ENCODE measurements at places on chromosomes 16 and 17. TPM values are rescaled to one million over a fixed set of nuclear protein-coding genes. Genes with fewer than 3 reads are reported as not detected.

DNA sequence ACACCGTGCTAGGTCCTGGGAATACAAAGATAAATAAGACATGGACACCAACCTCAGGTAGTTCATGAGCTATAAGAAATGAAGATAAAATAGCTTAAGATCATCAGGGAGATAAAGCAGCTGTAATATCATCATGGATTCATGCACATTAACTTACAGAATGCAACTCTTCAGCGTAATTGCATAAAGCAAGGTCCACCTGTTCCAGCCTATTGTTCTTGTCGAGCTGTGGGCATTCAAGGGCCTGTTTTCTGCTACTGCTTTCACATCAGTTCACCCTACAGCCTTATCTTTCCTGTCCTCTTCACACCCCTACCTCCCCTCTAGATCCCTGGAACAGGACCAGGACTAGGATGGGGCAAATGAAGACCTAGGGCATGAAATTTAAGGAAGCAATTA is 133.9 kb downstream of the SPACA3 start:
- DNase-seq, result no peak

DNA sequence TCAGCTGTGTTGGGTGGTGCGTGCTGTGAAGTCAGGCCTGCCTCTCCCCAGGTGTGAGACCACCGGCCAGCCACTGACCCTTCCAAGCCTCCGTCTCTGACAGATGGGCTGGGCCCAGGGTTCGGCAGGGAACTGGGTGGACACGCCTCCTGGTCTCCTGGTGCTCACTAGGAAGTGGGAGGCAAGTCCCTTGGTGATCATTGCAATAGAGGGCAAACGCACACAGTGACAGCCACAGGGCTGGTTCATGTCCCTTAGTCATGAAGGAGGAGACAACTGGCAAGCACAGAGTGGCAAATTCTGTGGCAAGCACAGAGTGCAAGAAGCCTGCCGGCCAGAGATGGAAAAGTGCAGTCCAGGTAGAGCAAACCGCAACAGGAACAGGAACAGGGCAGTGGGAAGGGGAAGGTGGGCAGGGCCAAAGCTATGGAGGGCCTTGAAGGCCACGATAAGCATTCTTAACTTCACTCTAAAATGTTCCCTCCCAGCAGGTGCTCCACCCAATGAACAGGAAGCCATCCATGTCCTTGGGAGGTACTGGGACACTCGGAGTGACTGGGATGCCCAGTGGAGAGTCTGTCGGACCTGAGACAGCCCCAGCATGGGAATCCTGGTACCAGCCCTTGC is 21.9 kb downstream of the USP7 start:
- no peak for DNase-seq

GRCh38 chr17:47804461-47804860 is 17.1 kb downstream of the OSBPL7 start:
- no peak for DNase-seq

GRCh38 chr16:87707097-87707496 is 58.7 kb downstream of the KLHDC4 start:
- no peak for DNase-seq

GRCh38 chr16:67883872-67884261 is 818 bp upstream of the NRN1L start:
- peak; percentile 55 for DNase-seq

- peak; percentile 85 for DNase-seq
Observed at GRCh38 chr16:381789-382717, at the start of gene PGAP6. Gene PGAP6, minus strand, starts transcription at chr16:381978. Its CDS starts 157 bp downstream, at chr16:381821.

GRCh38 chr17:43992641-43993040 is 11.8 kb upstream of the NAGS start:
- DNase-seq, result no peak

- DNase-seq, result no peak
Observed at GRCh38 chr16:6726621-6727020, 606.0 kb upstream of the RBFOX1 start.

DNA sequence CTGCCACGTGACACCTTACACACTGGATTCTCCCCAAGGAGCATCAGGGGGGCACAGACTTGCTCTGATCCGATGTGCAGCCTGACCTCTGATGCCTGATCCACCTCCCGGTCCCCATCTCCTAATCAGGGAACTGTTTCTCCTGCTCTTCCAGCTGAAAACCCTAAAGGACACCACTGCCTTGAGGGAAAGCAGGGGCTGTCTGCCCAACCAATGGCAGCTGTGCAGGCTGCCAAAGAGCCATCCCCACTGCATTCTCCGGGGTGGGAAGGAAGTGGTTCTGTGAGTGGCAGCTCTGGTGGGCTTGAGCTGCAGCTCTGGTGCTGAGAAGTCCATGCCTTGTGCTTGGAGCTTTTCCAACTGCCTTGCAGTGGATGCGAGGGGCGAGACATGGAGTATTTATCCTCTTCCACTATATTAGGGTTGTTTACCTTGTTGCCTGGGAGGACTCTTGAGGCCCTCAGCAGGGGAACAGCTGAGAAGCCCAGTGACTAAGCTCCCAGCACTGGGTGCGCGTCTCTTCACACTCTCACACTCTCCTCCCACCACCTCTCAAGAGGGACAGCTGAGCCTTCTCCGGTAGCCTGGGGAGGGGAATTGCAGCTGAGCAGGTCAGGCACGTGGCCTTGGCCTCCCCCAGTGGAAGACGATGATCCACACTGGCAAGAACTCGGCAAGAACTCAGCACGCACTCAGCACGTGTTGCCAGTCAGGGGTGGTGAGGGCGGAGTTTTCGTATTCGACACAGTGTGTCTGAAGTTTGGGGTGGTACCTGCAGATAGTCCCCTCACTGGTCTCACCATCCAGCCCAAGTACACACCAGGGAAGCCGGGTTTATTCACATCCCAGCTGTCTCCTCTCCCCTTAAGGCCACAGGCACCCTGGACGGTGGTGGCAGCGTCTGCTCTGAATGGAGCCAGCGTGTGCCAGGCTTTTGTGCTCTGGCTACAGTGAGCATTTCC is 21.1 kb upstream of the SPATA32 start:
- DNase-seq, result no peak

- DNase-seq, result peak; percentile 75
Observed at GRCh38 chr16:50153596-50154419, 702 bp downstream of the TENT4B start.

- DNase-seq, result no peak
Observed at GRCh38 chr17:75125984-75126383, 5.6 kb downstream of the NT5C start.

DNA sequence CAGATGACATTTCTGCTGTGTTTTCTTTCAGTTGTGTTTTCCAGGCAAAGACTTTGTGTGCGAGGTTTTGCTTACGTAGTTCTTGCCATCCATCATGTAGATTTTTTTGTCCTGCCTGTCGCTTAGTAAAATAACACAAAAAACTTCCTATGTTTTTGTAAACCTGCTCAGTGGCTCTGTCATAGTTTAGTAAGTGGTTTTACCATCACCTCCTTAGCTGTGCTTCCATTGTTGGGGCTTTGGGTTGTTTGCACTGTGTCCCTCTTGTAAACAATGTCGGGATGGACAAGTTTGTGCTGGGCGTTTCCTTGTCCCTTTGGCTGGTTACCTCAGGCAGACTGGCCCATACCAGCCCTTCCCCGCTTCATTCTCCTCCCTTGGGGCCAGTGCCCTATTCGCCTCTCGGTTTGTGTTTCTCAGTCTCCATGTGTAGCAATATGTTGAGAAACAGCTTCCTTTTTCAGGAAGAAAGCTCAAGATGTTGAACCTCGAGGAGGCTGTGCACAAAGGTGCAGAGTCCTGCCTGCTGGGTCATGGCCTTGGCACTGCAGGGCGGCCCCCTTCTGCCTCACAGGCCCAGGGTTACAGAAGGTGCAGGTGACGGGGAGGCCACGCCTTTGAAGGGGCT is 74.6 kb downstream of the KSR1 start:
- DNase-seq, result no peak

- DNase-seq, result no peak
Observed at GRCh38 chr16:75279305-75279704, 27.9 kb upstream of the BCAR1 start.

GRCh38 chr17:38867179-38867967 is 2.5 kb upstream of the LASP1 start:
- peak; percentile 59 for DNase-seq

- DNase-seq, result no peak
Observed at GRCh38 chr16:69651217-69651616, 75.1 kb downstream of the NQO1 start.

GRCh38 chr16:66135838-66136237 is 230.7 kb upstream of the CDH5 start:
- DNase-seq, result no peak

GRCh38 chr17:81910840-81911276 is 341 bp downstream of the PCYT2 start:
- no peak for DNase-seq

DNA sequence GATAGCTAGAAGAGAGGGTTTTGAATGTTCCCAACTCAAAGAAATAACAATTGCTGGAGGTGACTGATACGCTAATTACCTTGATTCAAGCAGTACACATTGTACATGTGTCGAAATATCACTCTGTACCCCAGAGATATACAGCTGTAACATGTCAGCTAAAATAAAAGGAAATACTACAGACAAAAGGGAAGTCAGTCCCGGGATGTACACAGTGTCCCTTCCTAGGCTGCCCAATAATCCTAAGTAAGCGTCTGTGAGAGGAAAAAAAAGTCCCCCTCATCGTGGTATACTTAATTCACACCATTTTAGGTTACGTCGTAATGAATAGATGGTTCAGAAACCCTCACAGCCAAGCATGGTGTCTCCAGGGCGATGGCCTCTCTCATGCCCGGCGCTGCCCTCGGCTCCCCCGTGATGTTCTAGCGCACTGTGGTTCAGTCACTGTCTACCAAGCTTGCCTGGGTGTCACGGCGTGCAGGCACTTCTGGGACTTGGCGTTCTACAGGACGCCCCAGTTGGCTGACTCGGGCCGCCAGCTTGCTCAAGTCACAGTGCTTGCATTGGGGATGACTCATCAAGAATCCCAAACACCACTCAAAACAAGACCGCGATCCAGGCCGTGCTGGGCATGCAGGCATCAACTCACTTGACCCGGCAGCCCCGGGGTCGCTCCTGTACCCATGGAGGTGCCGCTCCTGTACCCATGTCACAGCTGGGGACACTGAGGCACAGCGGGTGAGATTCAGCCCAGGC is 27.6 kb downstream of the CCDC40 start:
- no peak for DNase-seq

DNA sequence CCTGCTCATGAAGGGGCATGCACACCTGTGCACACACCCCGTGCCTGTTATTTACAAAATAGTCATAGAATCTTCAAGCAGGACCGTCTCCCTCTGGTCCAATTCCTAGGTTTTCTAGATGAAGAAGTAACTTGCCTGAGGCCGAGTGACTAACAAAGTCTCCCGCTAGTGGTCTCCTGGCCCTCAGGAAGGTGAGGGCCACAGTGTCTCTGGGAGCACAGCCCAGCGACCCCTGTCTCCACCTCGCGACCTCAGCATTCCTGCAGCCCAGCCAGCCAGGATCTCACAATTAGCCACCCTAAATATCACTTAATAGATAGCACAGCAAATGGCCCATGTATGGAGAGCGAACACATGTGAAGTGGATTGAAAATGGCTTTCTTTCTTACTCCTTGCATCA is 30.5 kb upstream of the CACNG1 start:
- DNase-seq, result no peak

Gene SCNN1G
- total RNA-seq, result 2.8 TPM

Gene TEX14
- 0.43 TPM for total RNA-seq

Gene CCL14
- 6.5 TPM for total RNA-seq

Gene IGSF6
- 14.6 TPM for total RNA-seq

Gene TNP2
- total RNA-seq, result not detected

Gene TBC1D3K
- total RNA-seq, result not detected
